C1 segment of cervical spinal cord (tissue), 14 donors: ENCODE measurements at places on chromosomes 2 and 18.

GRCh38 chr2:234632527-234633391 is 135.9 kb upstream of the ARL4C start:
- DNase-seq, result no peak

DNA sequence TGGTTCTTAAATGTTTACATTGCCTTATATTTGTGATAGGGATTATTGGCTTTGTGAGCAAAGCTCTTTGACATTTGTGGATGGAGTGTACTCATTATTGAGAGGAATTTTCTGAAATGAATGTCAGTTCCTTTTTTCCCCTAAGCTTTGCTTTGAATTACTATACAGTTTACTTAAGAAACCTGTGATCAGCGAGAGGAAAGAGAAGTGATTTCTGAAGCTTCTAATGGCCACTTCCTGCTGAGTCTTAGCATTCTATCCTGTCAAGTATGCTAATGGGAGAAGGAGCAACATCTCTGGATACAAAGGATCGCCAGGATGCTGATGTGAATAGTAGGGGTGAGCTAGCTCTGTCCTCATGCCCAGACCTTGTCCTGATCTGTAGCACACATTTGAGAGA is 47.8 kb upstream of the MGAT5 start:
- no peak for DNase-seq

- DNase-seq, result no peak
Observed at GRCh38 chr2:74540291-74540690, 10.6 kb downstream of the HTRA2 start.

GRCh38 chr18:12325726-12326245 is 17.7 kb downstream of the TUBB6 start:
- DNase-seq, result no peak

DNA sequence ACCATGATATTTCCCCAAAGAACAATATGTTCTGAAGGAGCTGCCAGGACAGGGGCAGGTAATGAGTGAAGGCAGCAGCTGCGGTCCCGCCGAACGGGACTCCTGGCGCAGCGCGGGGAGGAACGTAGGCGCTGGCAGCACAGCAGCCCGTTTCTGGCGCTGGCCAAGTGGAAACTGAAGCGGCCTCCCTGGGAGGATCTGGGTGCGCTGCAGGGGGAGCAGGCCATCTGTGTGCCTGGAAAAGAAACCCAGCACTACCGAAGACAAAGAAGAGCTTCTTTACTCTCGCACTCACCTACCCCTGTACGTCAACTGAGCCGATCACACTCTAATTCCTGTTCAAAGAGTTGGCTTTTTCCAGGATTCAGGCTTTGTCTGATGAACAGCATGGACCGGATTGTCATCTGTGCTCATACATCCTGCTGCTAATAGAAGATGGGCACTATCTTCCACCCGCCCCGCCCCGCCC is 11.8 kb downstream of the G6PC2 start:
- peak; percentile 21 for DNase-seq

GRCh38 chr2:225602205-225602604 is 202.7 kb downstream of the NYAP2 start:
- DNase-seq, result no peak

GRCh38 chr2:205946226-205946625 is 139.7 kb downstream of the INO80D start:
- DNase-seq, result no peak

GRCh38 chr18:25457126-25457525 is 105.2 kb upstream of the ZNF521 start:
- no peak for DNase-seq

- no peak for DNase-seq
Observed at GRCh38 chr2:8628179-8628865, 53.5 kb upstream of the ID2 start.

GRCh38 chr2:31893094-31893493 is 117.7 kb downstream of the MEMO1 start:
- no peak for DNase-seq

GRCh38 chr18:22412176-22412911 is 5.4 kb downstream of the CTAGE1 start:
- no peak for DNase-seq

DNA sequence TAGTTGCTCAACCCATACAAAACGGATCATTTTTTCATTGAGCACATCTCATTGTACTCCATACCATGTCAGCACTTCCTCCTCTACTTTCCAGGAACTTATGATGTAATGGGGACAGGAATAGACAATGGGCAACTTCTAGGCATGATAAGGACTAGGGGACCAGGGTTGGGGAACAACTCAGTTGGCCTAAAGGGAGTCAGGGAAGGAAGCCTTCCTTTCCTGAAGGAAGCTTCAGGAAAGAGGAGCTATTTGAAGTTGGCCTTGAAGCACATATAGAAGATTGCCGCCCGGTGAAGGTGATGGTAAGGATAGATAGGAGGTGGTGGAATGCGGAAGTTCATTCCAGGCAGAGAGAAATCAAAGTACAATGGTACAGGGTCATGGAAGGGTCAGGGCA is 283.9 kb downstream of the SLC8A1 start:
- DNase-seq, result no peak

DNA sequence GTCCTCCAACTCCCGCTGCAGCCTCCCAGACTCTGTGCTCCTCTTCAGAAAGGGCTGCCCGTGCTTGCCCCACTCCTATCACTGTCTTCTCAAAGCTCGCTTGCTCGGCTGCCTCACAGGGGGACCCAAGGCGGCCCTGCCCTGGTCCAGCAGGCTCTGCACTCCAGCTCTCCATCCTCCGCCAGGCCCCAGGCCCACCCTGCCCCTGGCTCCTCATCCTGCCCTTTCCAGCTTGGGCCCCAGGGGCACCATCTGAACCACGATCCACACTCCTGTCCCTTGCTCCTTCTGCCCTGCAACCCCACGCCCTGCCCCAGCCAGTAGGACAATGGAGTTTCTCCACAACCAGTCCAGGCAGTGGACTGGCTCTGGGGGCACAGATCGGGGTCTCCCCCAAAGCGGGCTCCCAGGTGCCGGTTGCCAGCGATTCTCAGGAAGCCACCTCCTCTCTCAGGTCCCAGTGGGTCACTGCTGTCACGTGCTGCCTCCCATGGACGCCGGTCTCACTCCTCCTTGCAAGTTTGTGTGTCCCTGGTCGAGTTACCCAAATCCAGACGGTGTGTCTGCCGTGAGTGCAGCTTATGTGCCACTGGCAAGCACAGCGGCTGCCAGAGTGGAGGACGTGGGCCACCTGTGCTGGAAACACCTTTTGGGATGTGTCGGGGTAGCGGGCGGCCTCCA is 238.5 kb downstream of the HDAC4 start:
- no peak for DNase-seq

- DNase-seq, result no peak
Observed at GRCh38 chr2:5953525-5953924, 261.3 kb downstream of the SOX11 start.

DNA sequence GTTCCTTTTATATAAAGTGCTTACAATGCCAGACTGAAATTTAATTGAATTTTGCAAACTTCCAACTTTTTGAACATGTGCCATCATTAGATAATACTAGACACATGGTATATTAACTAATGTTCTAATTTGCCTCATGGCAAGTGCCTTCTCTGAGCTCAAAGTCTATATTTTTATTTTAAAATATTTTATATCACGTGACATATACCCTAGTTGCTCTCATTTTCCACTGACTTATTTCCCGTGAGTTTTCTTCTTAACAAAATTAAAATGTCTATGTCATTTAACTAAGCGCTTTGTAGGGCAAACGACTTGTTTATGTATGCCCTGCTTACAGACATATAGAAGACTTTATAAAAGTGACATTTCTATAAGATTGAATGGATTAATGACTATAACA is 509.6 kb upstream of the SYT4 start:
- DNase-seq, result no peak

GRCh38 chr2:177432703-177433102 is 40.1 kb downstream of the AGPS start:
- no peak for DNase-seq
